ENCODE measurements at places on chromosomes 4 and X.
A peak's percentile ranks its signal among the peaks of the same experiment; 100 is the strongest.

DNA sequence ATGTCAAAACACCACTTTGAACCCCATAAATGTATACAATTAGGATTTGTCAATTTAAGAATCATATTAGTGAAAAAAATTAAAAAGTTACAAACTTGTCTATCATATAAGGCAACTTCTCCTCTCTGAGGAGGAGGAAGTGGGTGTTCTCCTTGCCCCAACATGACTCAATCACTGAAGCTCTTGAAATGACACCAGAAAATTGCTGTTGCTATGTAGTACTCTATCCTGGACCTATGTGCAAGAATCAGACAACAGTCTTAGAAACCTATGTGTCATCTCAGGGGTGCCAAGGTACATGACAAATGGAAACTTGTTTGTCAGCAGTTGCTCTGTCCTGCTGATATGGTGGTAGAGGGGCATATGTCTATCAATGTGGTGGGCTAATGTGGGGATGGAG lies 47.7 kb downstream of the HMGB3 start:
- DNase-seq, result no peak

- no peak for DNase-seq
Observed at GRCh38 chr4:138686106-138686835, 329.3 kb upstream of the NOCT start.

DNA sequence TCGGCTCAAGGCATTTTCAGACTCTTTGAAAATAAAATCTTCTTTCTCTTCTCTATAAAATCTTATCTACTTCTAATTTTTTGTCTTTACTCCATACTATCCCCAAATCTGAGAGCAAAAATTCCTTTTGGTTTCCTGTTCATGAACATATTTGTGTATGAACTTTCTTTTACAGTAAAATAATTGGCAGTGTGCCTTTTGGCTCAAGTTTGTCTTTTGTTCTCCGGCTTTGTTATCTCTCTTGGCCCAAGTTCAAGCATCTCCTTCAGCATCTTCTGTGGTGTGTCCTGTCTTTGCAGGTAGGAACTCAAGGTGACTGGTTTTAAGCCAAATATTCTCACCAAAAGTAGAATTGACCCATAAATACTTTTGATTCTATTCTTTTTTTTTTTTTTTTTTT lies 276.6 kb upstream of the FAT1 start:
- DNase-seq, result no peak

GRCh38 chr4:157727163-157727562 lies 445.7 kb downstream of the GASK1B start:
- DNase-seq, result peak; percentile 1

DNA sequence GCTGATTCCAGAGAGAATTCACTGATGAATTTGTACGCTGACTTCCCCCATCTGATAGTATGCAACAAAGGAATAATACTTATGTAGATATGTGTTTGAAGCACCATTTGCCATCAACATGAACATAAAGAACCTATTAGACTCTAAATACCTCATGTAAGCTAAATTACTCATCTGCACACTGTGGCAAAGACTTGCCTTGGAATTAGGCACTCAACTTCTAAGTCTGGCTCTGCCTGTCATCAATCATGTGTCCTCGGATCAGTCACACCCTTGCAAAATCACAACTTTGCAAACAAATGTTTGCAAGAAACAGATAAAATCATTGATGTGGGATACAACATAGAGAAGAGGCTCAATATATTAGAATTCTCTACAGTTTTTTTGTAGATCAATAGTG lies 169.9 kb upstream of the LDB2 start:
- DNase-seq, result no peak

- no peak for DNase-seq
Observed at GRCh38 chr4:183098019-183098722, 886 bp upstream of the WWC2 start.

DNA sequence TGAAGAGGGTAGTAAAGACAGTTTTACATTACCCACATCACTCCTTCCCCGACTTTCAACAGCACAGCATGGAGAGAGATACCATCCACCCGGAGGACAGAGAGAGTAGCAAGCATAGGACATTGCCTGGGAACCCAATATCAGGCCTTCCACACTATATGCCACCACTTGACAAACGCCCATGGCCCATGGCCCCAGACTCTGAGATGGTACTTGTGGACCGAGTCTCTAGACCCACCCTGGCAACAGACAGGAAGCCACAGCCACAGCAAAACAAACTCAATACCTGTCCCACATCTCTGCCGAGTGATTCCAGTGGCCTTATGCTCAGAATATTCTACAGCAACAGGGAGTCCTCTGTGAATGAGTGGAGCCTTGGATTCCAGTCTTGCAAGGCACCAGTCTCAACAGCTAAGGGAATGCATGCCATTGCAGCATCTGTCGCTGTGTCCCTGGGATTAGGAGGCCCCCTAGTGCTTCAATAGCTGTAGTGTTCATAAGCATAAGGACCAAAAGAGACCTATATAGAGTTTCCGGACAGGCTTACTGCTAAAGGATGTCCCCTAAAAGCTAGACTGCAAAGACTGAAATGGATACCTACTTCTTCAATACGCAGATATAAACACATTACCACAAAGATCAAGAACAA lies 14.7 kb upstream of the CT55 start:
- DNase-seq, result peak; percentile 64

GRCh38 chr4:2141762-2142451 lies 82.8 kb downstream of the NAT8L start:
- peak; percentile 27 for DNase-seq

- DNase-seq, result no peak
Observed at GRCh38 chr4:102308032-102308799, 37.1 kb downstream of the SLC39A8 start.

GRCh38 chrX:3066555-3066954 lies 25.3 kb downstream of the ARSF start:
- peak; percentile 32 for DNase-seq

DNA sequence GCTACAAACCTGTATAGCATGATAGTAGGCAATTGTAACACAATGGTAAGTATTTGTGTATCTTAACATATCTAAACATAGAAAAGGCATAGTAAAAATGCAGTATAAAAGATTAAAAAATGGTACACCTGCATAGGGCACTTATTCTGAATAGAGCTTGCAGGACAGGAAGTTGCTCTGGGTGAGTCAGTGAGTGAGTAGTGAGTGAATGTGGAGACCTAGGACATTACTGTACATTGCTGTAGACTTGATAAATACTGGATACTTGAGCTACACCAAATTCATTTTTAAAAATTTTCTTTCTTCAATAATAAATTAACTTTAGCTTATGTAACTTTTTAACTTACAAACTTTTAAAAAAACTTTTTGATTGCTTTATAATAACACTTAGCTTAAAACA lies 68.2 kb upstream of the MAML3 start:
- no peak for DNase-seq

GRCh38 chr4:20337261-20337664 lies 85.6 kb downstream of the SLIT2 start:
- peak; percentile 28 for DNase-seq

- peak; percentile 24 for DNase-seq
Observed at GRCh38 chrX:140817943-140818342, 108.4 kb downstream of the LINC00632 start.

GRCh38 chr4:121379276-121379675 lies 1.5 kb downstream of the QRFPR start:
- DNase-seq, result no peak

- DNase-seq, result no peak
Observed at GRCh38 chr4:43133566-43133965, 241.1 kb downstream of the GRXCR1 start.

GRCh38 chr4:24519649-24520048 lies 64.7 kb downstream of the DHX15 start:
- no peak for DNase-seq

- DNase-seq, result peak; percentile 57
Observed at GRCh38 chr4:55547466-55547770, 709 bp upstream of the CLOCK start.

GRCh38 chr4:163911891-163912290 lies 417.4 kb downstream of the TMA16 start:
- DNase-seq, result peak; percentile 42

DNA sequence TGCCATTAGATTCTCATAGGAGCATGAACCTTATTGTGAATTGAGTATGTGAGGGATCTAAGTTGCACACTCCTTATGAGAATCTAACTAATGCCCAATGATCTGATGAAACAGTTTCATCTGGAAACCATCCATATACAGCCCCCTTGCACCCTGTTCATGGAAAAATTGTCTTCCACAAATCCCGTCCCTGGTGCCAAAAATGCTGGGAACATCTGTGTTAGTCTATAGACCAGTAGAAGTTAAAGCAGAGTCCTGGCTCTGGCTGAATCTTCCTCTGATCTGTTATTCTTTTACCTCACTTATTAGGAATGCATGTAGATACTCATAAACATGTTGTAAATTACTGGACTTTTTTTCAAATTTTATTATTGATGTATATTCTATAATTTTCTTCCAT lies 29.2 kb downstream of the SULT1B1 start:
- no peak for DNase-seq

- peak; percentile 63 for DNase-seq
Observed at GRCh38 chr4:20773144-20773997, 73.1 kb downstream of the PACRGL start.

- DNase-seq, result no peak
Observed at GRCh38 chr4:148273501-148273986, 168.7 kb downstream of the NR3C2 start.

DNA sequence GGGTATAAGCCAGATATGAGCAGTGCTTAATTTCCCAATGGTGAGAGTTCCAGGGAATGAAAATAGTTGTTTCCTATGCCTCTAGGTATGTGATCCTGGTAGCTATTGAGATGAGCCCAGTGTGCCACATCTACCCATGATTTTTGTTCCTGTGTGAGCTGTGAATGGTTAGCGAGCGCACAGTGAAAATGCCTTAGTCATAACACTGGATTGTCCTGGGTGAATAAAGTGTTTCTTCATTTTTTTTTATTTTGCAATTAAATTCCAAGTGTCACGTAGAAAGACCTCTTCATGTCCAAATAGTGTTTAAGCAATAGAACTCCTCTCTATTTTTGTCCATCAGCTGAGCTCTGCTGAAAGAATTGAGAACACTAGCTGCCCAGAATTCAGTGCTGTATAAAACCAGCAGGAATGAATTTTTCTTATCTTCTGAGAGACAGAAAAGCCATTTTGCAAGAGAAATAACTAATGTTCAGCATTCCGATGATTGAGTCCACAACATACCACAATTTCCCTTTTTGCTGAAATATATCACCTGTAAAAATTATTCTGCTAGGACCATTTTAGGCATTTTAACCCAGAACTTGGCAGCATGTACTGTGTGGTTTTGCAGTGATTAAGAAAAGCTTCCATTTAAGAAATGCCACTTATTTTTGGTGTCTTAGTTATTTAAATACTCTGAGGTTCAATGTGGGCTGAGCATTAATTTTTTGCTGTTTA lies 5.6 kb downstream of the MAOA start:
- DNase-seq, result no peak

DNA sequence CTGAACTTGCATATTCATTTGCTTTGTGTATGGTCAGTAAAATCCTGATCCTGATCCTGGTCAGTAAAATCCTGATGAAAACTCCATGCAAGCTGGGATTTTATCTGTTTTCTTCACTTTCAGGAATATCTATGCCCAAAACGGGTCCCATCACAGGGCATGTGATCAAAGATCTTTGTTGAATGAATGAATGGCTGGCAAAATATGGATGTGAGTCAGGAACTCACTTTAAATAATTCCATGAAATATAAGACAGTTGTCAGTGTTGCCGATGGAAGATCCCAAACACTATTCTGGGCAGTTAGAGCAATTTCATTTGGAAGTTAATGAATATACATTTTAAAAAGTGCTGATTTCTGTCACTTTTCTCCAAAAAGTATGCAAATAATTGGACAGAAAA lies 598.4 kb downstream of the GBA3 start:
- DNase-seq, result no peak

- DNase-seq, result peak; percentile 44
Observed at GRCh38 chr4:73311428-73311827, 52.8 kb upstream of the ANKRD17 start.

- peak; percentile 37 for DNase-seq
Observed at GRCh38 chr4:40334591-40335524, at the start of gene CHRNA9. Gene CHRNA9, plus strand, starts transcription at chr4:40335333. Its CDS starts 135 bp downstream, at chr4:40335468.

- DNase-seq, result no peak
Observed at GRCh38 chr4:84530454-84530853, 31.4 kb upstream of the NKX6-1 start.

DNA sequence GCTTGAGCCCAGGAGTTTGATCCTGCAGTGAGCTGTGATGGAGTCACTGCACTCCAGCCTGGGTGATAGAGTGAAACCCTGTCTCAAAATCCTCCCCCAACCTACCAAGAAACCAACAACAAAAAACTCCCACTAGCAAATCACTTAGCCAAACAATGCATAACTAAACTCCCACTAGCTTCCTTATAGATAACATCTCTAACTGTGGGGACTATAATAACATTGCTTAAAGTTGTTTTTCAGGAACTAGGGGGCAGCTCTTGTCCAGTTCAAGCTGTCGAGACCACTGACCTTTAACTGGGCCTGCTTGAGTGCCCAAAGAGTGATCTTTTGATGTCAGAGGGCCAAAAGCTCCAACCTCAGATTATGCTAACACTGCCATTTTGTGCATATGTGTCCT lies 81.7 kb downstream of the FREM3 start:
- DNase-seq, result no peak

- peak; percentile 3 for DNase-seq
Observed at GRCh38 chrX:65451663-65452062, 82.9 kb downstream of the LAS1L start.

DNA sequence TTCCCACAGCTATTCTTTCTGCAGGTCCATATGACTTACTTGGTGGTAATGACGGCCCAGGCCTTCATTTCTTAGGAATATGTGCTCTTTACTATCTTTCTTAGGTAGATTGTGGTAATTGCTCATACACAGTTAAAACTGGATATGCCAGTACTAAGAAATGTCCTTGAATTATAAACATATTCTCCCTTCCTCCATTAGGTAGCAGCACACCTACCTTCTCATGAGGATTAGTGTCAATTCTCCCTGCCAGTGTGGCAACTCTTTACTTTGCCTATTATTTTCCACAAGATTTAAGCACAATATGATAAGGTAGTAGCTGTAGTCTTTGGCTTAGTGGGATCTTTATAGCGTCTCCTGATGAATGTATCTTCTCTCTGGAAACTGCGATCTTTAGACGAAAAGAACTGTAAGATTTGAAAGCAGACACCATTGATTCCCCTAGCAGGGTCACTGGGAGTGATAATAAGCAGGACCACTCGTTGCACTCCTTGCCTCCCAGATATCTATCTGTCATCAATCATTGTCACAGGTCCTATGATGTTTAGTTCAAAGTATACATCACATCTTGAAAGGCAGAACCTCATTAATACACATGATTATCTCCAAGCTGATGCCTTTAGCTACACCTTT lies 1240.7 kb downstream of the C4orf33 start:
- peak; percentile 59 for DNase-seq

DNA sequence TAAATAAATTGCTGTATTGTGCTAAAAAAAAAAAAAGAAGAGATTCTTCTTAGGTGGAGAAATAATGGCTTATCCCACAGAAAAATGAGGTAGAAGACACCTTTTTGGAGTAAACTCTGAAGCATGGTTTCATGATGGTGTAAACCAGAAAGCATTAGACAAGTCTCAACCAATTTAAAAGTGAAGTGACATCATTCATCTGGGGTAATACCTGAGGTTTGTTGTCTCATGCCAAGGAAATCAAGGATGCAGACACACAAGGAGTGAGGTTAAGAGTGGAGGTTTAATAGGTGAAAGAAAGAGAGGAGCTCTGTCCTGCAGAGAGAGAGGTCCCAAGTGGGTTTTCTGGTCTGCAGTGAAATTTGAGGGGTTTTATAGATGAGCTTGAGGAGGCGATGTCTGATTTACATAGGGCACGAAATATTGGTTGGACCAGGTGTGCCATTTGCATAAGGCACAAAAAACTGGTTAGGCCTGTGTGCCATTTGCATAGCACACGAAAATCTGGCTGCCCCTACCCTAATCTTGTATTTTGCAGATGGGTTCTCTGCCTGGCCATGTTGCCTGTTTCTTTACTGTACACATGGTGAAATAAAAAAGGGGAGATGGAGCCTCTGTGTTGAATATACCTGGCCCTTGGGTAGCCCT lies 25.0 kb upstream of the CWH43 start:
- DNase-seq, result no peak

Measured in myocyte (in vitro differentiated cells).